ENCODE measurements at places on chromosomes 3 and 15. TPM values are rescaled to one million over a fixed set of nuclear protein-coding genes. Genes with fewer than 3 reads are reported as not detected.

Gene ERICH6
- total RNA-seq: under 0.01 TPM

Gene EEF1AKMT4
- total RNA-seq: 10.1 TPM

Gene AMIGO3
- total RNA-seq: not detected

Gene CCRL2
- 0.26 TPM for total RNA-seq

Gene MUSTN1
- total RNA-seq: not detected

Gene HYAL1
- total RNA-seq: 8.3 TPM

Gene BFSP2
- total RNA-seq: not detected

Gene CGNL1
- 1.5 TPM for total RNA-seq

DNA sequence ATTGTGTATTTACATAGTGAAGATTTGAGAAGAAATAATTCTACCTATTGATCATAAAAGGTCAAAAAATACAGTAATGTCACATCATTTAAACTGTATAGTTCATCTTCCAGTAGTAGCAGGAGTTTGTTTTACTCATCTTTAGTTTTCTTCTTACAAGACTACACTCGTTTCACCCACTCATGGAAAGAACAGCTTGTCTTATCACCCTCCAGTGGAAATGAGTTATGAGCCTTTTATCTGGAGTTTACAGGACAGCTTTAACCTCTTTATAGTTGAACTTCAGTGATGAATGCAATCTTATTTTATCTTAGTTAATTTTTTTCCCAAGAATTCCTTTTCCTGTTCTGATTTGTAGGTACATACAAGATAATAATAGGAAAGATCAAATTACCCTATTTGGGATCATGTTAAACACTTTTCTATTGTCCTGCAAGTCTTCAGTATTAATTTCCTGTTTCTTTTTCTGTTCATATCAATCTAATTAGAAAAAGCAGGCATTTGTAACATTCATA is 36.8 kb downstream of the RBMS3 start:
- DNase-seq: peak; percentile 28

DNA sequence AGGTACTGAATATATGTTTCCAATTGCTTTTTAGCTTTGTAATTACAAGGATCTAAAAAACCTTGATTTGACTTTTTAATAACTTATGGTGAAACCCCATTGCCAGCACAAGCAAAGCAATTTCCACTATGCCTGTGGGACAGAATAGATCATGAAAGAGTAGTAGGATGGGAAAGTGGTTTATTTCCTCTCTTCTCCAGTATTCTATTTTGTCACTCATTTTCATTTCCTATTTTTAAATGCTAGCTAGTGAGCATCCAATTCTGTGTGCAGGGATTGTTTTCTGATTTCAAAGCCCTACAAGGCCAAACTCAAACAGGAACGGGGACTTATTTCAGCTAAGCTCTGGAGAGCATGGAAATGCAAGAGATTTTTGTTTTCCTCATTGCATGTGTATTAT is 132.0 kb upstream of the TGFBR2 start:
- DNase-seq: no peak

- peak; percentile 32 for DNase-seq
These were observed 4.3 kb upstream of the TSEN2 start for GRCh38 chr3:12479919-12480427.

DNA sequence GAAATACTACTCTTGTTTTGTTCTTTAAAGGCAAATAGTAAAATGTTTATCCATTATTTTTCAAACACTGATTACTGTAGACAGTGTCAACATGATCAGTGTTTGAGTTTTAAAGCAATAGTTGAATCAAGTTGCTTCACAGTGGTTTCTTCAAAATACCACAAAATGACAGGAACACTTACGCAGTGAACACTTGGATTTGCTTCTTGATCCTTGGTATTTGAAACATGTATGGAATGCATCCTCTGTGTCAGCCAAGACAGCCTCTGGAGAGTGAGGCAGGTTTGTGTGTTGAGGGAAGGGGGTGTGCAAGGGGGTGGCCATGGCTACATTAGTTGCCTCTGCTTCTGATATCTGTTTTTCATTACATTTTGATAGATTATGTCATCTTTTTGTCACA is 413.0 kb downstream of the RBMS3 start:
- DNase-seq: peak; percentile 83

DNA sequence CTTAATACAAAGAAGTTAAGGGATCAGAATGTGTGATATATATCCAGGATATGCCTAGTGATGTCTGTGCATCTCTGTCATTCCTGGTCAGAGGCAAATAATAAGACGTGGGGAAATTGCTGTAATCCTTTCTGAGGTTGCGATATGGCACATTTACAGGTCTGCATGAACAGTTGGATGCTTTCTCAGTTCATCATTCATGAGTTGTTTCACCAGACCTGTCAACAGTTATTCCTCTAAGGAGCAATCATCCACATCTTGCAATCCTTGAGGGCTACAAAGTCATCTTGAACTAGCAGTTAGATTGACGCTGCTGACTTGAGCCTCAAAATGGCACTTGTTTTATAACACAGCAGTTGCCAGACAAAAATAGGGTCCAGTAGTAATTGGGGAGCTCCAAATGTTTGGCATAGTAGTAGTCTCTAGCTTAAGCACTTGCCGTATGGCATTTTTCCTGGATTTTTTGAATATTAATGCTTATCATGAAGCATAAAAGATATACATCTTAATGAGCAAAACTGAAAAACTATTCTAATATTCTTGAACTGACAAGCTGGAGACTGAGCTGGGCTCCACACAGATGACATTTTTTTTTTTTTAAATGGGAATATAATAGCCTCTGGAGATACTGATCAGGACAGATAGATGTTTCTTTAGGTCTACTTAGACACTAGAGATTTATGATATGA is 761.7 kb downstream of the VGLL3 start:
- DNase-seq: no peak

GRCh38 chr15:99969261-99969920 is 236.2 kb upstream of the LYSMD4 start:
- DNase-seq: no peak

DNA sequence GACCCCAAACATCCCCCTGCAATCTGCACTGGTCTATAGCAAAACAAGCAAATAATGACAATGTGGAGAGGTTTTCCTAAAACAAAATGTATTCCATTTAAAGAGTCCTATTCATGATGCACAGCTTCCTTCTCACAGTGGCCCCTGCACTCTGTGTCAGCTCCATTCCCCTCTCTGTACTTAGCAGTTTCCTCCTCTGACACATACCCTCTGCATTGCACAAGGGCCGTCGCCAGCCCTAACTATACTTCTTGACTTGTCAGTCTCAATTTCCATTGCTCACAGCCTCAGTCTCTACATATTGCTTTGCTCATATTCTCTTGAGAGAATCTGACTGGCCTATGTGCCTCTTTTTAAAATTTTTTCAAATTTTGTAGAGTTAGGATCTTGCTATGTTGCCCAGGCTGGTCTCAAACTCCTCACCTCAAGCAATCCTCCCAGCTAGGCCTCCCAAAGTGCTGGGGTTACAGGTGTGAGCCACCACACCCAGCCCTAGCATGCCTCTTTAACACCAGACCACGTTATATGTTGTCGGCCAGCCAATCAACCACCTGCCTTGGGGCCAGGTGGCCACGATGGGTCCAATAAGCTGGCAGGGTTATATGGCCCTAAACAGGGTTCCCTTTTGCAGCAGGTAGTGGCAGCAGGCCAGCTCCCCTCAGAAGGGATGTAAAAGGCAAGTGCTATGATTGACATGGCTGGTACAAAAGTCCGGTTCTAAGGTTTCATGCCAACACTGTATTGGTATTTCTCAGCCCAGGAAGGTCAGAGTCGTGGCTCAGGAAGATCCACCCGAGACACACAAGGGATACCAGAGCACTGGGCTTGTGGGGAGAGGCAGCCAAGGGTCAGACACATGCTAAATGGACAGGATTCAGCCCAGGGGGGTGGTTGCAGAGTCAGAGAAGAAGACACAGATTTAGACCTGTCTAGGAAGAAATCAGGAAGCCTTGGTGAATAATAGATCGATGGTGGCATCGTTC is 59.0 kb upstream of the SMAD3 start:
- peak; percentile 33 for DNase-seq

- DNase-seq: no peak
These were observed 4.6 kb upstream of the CTNNB1 start for GRCh38 chr3:41194701-41195100.

GRCh38 chr3:55060896-55061719 is 133.2 kb upstream of the LRTM1 start:
- no peak for DNase-seq
